ENCODE measurements at places on chromosomes 2 and 18.

DNA sequence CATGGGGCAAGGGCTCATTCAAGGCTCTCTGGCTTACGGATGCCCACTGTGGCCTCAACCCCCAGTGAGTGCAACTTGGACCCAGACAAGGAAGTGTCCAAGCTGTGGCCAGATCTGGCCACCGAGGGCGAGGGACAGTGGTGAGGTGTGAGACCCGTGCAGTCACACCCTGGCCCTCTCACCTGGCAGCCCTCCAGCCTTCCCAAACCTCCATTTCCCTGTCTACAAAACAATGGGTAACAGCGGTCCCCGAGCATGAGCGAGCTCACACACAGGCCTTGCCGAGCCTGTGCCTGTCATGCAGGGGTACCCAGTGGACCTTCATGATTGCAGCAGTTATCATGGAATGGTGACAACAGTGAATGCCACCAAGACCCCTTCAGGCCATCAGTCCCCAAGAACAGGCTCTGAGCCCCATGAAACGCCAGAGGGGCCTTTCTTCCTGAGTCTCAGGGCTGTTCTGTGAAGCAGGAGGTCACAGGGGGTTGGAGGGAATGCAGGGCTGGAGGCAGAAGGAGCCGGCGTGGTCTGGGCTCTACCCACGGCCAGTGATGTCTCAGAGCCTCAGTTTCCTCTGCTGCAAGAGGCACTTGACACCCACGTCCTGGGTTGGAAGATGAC is 49.8 kb downstream of the RAMP1 start:
- DNase-seq = no peak

DNA sequence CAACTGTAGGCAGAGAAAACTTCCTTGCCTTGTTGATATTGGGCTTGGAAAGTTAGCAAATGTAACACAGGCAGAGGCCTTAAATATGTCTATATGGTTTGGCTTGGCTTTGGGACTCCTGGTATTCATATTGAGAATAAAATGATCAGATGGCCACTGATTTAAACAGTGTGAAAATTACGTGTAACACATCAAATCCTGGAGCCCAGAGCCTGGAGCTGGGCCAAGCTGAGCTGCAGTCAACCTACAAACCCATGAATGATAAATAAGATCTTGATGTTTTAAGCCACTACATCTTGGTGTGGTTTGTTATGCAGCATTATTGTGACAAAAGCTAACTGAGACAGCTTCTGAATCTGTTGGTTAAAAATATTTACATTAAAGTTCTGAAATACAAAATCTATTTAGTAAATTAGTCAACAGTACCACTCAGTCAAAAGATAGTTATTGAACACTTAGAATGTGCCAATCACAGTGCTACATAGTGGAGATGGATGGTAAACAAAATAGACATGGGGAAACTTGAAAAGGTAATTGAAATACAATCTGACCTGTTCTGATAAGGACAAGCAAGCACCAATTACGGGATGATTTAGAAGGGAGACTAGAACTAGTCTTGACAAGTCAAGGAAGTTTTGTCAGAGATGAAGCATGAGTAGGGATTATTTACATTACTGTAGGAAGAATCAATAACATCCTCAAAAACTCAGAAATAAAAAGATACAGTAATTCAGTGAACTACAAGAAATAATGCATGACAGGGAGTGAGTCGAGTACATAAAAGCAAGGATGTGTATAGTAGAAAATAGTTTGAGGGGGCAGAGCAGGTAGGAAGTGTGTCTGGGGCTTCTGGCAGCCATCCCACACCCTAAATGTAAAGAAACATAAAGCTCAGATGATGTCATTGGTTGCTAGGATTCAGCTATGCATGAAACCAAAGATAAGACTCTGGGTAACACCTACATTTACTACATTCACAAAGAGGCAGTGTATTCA is 157.7 kb downstream of the HNMT start:
- DNase-seq = peak; percentile 67

- DNase-seq = no peak
These were observed 4.0 kb upstream of the DPY30 start for GRCh38 chr2:32043561-32043960.

- no peak for DNase-seq
These were observed 38.4 kb downstream of the CAPN13 start for GRCh38 chr2:30768708-30769480.

- DNase-seq = no peak
These were observed 483.8 kb upstream of the REG3G start for GRCh38 chr2:78541451-78542267.

DNA sequence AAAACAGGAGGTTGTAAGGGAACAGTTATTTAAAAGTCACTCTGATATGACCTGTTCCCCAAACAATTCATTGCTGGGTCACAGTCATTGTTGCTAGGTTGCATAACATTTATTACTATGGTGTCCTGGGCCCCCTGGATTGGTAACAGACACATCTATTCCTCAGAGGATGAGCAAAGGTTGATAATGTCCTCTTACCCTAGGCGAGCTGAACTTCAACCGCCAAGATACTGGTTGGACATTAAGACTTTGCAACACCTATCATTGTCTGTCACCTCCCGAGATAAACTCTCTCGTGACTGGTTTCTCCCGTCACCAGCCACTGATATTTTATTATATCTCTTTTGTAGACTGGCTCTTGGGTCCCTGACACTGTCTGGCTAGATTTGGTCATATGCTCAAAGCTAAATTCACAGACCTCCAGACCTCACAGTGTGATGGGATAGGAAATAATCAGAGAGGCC is 361.3 kb downstream of the ZNF521 start:
- DNase-seq = no peak

GRCh38 chr2:237724811-237725478 is 73.6 kb upstream of the RBM44 start:
- DNase-seq = peak; percentile 86

- no peak for DNase-seq
These were observed 19.4 kb downstream of the DDX18 start for GRCh38 chr2:117833911-117834310.

DNA sequence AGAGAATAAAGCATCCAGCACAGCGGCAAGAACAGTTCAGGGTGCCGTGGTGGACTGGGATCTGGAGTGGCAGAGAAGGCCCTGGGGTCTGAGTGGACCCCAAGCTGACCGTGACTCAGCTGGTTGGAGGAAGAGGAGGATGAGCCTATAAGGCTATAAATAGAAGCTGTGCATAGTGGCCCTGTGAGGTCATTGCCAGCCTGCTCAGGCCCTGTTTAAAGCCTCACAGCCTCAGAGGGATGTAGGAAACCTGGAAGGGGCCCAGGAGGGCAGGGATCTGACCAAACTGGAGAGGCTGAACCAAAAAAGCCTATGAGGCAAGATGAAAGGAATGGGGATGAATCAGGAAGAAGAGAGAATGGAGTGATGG is 11.3 kb upstream of the DES start:
- DNase-seq = no peak
